Lower lobe of right lung (tissue), 2 donors: ENCODE measurements at places on chromosomes 6 and 20. TPM values are rescaled to one million over a fixed set of nuclear protein-coding genes. Genes with fewer than 3 reads are reported as not detected.

- H3K36me3 ChIP-seq = no peaks in the 10 kb centered on the region
- H3K4me1 ChIP-seq = peaks cover 5% of the 10 kb centered on the region
- DNase-seq = no peak
- no peaks in the 10 kb centered on the region for H3K27me3 ChIP-seq
- H3K4me3 ChIP-seq = no peak overlapping the region
- no peak overlapping the region for H3K27ac ChIP-seq
Measured at GRCh38 chr6:90393232-90393884, 96.7 kb upstream of the BACH2 start.

- peaks cover 18% of the 10 kb centered on the region for H3K27me3 ChIP-seq
- peaks cover 17% of the 10 kb centered on the region for H3K4me1 ChIP-seq
- peak overlapping the region; percentile 24 for H3K27ac ChIP-seq
- no peak for DNase-seq
- H3K36me3 ChIP-seq = no peaks in the 10 kb centered on the region
Measured at GRCh38 chr20:31870726-31871617, 538 bp downstream of the TTLL9 start.

DNA sequence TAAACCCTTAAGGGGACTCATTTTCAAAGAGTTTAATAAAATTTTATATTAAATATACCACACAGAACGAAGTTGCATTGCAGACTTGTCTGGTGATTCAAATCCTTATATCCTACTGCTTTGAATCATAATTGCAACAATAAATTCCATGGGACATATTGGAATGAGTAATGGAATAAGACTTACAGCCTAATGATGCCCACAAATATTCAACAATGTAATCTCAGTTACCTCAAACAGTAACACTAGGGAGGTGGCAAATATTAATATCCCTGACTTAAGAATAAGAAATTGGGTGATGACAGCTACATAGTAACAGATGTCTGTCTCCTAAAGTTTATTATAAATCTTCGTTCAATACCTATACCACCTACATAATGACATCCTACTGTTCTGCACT, 52.6 kb downstream of the BMP5 start:
- no peaks in the 10 kb centered on the region for H3K4me1 ChIP-seq
- no peak for DNase-seq
- no peak overlapping the region for H3K4me3 ChIP-seq
- H3K36me3 ChIP-seq = no peaks in the 10 kb centered on the region
- H3K27me3 ChIP-seq = no peaks in the 10 kb centered on the region

GRCh38 chr20:63681609-63682142, 14.8 kb upstream of the TNFRSF6B start:
- no peak overlapping the region for H3K4me3 ChIP-seq
- no peak for DNase-seq
- peak overlapping the region; percentile 72 for H3K27ac ChIP-seq
- H3K36me3 ChIP-seq = peaks cover 30% of the 10 kb centered on the region
- peaks cover 35% of the 10 kb centered on the region for H3K4me1 ChIP-seq

The C6orf118 gene
- 6.5 TPM for total RNA-seq
